ENCODE measurements at places on chromosomes 12 and 14. TPM values are rescaled to one million over a fixed set of nuclear protein-coding genes. Genes with fewer than 3 reads are reported as not detected.

NKX2-1 gene
- total RNA-seq, result not detected

BMP4 gene
- total RNA-seq, result not detected

TCTN2 gene
- total RNA-seq, result 3.0 TPM

MYH6 gene
- 0.14 TPM for total RNA-seq

RIN3 gene
- 21.1 TPM for total RNA-seq

ZNF10 gene
- total RNA-seq, result 6.3 TPM
